Activated naive CD4-positive, alpha-beta T cell treated with anti-CD3 and anti-CD28 coated beads for 36 hours (primary cell): ENCODE measurements at places on chromosomes 4 and X. TPM values are rescaled to one million over a fixed set of nuclear protein-coding genes. Genes with fewer than 3 reads are reported as not detected.

DNA sequence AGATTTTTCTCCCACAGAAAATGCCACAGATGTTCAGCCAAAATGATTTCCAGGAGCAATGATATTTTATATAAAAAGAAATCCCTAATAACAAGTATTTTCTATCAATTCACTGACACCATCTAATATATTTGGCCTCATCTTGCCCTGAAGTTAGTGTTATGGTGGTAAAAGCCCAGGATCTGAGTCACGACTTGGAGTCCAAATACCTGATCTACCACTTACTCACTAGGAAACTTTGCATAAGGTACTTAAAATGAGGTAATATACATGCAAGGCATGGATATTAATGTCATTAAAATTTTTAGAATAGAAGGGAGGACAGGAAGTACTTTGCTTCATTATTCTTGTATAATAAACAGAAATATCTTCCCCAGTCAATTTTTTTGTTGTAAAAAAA lies 16.3 kb downstream of the PPP3CA start:
- DNase-seq = no peak

The ADH1A gene
- total RNA-seq = not detected

The CITED1 gene
- total RNA-seq = not detected

- no peak for DNase-seq
Measured at GRCh38 chrX:119156241-119156640, 28.6 kb upstream of the KIAA1210 start.

GRCh38 chrX:23759821-23760220 lies 16.7 kb upstream of the ACOT9 start:
- DNase-seq = no peak

DNA sequence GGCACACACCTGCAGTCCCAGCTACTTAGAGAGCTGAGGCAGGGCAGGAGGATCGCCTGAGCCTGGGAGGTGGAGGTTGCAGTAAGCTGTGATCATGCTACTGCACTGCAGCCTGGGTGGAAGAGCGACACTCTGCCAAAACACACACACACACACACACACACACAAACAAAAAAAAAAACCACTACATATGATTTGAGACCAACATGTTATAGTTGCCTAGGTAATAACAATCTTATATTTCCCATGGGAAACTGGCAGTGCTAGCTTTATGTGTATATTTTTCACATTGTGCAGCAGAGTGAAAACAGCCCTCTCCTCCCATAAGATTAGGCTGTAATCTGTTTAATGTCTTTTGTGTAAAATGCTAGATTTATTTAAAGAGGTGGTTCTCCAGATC lies 3.1 kb upstream of the FAM241A start:
- DNase-seq = no peak

GRCh38 chr4:10140866-10141759 lies 24.5 kb upstream of the WDR1 start:
- no peak for DNase-seq
